Posterior cingulate gyrus (tissue), 11 donors: ENCODE measurements at places on chromosomes 6 and 20.

DNA sequence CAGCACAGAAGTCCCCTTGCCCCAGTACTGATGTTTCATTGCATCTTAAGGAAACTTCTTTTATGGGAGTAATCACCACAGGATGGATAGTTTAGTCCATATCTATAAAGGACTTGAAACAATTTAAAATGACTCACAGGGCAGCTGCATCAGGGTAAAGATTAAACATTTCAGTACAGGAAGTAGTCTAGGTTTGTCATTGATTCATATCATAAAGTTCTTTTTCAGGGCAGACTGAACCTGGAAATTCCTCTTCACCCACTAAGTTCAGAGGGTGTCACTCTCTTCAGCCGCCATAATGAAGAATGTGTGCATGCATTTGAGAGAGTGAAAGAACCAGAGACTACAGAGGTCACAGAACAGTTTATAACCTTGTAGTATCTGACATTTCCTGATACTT, 296.3 kb upstream of the JAG1 start:
- DNase-seq = no peak

GRCh38 chr20:19347943-19348456, 135.6 kb downstream of the SLC24A3 start:
- DNase-seq = no peak

GRCh38 chr6:146354451-146354850, 189.2 kb upstream of the RAB32 start:
- DNase-seq = no peak

DNA sequence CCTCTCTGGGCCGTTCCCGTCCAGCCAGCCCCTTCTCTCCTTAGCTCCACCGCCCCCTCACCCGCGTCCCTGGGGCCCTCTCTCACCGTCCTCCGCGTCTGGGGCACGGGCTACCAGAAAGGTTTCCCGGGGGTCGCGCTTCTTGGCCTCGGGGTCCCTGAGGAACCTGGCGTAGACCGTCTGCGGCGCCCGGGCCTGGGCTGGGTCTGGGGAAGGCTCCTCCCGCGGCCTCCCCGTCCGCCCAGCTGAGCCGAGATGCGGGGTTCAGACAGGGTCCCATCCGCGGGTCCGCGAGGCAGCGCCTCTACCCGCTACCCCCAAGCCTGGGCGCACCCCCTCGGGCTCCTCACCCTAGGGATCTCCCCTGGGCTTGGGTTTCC, 1.1 kb downstream of the TULP1 start:
- DNase-seq = no peak

DNA sequence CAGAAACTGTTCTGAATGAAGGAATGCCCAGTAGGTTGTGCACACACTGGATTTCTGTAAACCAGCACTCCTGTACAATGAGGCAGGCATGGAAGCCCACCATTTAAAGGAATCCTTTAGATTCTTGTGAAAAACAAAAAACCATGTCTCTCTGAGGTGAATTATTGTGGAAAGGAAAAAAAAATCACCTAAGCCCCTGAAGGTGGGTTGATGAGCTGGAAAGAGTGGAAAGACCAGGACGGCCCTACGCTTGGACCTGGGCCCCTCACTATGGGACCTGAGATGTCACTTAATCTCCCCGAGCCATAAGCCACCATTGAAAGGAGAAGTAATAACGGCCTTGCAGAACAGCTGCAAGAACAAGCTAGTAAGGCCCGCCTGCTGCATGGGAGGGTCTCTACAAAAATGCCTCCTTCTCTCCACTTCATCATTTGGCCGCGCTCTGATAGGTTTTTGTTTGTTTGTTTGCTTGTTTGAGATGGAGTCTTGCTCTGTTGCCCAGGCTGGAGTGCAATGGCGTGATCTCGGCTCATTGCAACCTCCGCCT, 68.8 kb downstream of the RAB44 start:
- no peak for DNase-seq

GRCh38 chr6:38634518-38634917, 5.2 kb downstream of the BTBD9 start:
- no peak for DNase-seq

DNA sequence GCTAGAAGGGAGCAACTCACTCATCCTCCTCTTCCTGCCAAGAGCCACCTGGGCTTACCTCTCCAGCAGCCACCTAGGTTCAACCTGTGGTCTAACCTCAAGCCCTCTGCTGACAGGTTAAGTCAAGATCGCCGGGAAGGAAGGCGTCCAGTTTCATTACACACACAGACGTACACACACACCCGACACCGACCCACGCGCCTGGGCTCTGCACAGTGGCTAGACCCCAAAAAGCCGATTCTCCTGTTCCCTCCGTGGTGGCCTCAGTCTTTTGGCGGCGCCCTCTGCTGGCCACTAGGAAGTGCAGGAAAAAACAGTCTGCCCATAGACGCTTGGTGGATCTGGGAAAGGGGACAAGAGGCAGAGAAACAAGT, 52.8 kb downstream of the MRPL14 start:
- peak; percentile 95 for DNase-seq

DNA sequence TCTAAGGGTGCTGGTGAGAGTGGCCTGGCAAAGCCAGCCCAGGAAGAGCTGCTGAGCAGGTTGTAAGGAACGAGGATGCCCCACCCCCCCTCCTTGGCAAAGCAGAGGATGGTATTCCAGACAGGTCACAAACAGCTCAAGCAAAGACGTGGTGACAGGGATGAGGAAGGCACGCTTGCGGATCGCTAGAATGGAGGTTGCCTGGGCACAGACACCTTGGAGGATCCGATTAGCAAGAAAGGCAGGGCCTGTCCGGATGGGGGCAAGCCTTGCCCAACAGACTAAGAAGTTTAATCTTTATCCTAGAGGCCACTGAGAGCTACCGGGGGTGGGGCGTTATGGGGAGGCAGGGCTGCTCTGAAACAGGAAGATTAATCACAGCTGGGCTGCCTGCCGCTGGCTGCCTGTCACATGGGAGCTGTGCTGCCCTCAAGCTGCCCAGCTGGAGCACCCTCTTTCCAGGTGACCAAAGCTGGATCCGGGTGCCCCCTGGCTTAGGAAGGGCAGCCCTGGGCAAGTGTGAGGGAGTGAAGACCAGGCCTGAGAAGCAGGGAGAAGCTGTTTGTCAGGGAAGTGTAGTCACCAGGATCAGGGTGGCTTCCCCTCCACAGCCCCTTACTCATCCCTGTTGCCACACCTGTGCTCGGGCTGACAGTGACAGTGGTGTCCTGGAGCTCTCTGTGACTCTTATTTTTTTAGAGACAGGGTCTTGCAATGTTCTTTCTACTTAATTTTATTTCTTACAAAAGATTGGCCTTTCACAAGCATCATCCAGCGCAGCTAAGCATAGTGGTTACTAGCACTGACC, 9.1 kb upstream of the MAPK13 start:
- DNase-seq = no peak

GRCh38 chr6:129695373-129696027, 14.5 kb downstream of the ARHGAP18 start:
- DNase-seq = no peak

GRCh38 chr20:40511478-40511877, 177.6 kb downstream of the MAFB start:
- no peak for DNase-seq

GRCh38 chr20:54199283-54199682, 8.6 kb upstream of the PFDN4 start:
- no peak for DNase-seq

GRCh38 chr20:44433751-44434538, 41.7 kb upstream of the TTPAL start:
- no peak for DNase-seq

DNA sequence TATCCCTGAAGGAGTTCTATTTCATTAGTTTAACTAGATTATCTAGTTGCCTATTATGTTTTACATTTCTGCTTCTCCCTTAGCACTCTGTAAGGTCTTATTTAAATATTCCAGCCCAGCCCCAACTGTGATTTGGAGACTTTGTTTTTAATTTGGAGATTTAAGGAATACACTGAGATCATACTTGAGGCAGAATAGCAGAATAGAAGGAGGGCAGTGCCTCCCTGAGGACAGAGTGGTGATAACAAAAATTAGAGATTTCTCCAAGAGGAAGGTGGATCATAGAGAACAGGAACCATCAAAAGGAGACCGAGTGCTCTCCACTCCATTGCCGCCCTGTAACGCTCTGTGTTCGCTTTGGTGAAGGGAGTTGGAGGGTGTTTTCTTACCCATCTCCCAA, 14.8 kb upstream of the CD164 start:
- no peak for DNase-seq

GRCh38 chr6:151911401-151911800, 103.9 kb downstream of the ESR1 start:
- DNase-seq = no peak

GRCh38 chr6:140857739-140858380, 1274.9 kb upstream of the GJE1 start:
- DNase-seq = no peak

DNA sequence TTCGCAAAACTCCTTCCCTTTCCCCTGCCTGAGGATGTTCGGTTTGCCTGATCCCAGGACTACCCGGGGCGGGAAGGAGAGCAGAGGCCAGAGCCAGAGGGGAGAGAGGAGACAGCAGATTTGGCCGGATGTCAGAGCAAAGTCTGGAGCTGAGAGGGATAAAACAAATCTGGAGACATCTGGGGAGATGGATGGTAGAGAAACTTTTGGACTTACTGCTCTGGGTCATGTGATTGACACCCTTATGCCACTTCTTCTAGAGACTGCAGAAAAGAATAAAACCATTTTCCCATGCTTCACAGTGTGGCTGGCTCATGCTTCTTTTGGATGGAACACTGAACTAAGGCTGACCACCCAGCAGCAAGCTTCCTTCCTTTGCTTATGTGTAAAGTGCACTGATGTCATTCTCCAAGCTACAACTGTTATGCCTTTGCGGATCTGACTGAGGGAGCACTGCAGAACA, 174.7 kb downstream of the FOXC1 start:
- DNase-seq = no peak

GRCh38 chr6:117264692-117265409, 507 bp upstream of the VGLL2 start:
- no peak for DNase-seq
